Stimulated activated CD4-positive, alpha-beta T cell treated with anti-CD3 and anti-CD28 coated beads, Interleukin-2, amount 100 ng/mL, for 48 hours (primary cell): ENCODE measurements at places on chromosomes 1 and 21.

DNA sequence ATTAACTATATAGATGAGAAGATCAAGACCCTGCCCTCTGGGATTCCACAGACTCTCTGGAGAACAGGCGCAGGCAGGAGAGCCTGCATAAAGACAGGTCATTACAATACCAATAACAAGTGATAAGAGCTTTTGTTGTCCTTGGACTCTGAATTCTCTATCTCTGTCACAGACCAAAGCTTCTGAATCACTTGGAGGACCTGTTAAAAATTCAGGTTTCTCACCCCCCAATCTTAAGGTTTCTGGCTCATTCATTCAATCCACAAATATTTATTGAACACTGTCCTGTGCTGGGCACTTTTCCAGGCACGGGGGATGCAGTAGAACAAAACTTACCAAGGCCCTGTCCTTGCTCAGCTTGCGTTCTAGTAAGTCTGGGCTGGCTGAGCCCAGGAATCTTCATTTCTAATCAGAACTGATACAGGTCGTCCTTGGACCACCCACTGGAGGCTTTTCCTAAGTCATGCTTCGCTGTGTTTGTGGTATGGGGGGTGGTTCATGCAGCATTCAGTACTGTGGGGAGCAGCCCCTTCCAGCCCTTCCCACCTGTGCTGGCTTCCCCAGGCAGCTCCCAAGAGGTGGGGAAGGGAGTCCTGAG lies 1.4 kb downstream of the EFNA4 start:
- no peak for DNase-seq

GRCh38 chr21:45855248-45855811 lies 126.2 kb upstream of the COL6A1 start:
- DNase-seq: no peak

DNA sequence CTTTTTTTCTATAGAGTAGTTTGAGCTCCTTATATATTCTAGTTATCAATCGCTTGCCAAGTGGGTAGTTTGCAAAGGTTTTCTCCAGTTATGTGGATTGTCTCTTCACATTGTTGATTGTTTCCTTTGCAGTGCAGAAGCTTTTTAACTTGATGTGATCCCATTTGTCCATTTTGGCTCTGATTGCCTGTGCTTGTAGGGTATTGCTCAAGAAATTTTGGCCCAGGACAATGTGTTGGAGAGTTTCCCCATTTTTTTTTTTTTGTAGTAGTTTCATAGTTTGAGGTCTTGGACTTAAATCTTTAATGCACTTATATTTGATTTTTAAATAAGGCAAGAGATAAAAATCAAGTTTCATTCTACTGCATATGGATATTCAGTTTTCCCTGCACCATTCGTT lies 774.8 kb upstream of the ADAMTS5 start:
- no peak for DNase-seq

- DNase-seq: no peak
Observed at GRCh38 chr21:35249636-35250035, 200.5 kb upstream of the RUNX1 start.

DNA sequence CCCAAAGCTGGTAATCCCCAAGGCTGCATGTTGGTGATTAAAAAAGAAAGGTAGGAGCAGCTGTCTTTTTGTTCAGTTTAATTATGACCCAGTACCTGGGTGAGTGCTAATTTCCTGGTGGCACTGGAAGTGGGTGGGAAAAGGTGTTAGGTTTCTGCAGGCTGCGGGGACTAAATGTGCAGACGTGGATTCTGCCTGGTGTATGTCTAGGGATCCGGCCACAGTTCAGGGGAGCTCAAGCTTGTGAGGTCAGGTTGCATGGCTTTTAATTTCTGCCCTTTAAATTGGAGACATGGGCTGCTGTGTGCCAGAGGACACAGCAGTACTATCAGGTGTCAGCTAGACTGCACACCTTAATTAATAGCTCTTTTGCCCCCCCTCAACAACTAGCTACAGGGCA lies 20.3 kb upstream of the TBX19 start:
- DNase-seq: no peak

GRCh38 chr1:178161516-178161915 lies 67.6 kb downstream of the RASAL2 start:
- no peak for DNase-seq

DNA sequence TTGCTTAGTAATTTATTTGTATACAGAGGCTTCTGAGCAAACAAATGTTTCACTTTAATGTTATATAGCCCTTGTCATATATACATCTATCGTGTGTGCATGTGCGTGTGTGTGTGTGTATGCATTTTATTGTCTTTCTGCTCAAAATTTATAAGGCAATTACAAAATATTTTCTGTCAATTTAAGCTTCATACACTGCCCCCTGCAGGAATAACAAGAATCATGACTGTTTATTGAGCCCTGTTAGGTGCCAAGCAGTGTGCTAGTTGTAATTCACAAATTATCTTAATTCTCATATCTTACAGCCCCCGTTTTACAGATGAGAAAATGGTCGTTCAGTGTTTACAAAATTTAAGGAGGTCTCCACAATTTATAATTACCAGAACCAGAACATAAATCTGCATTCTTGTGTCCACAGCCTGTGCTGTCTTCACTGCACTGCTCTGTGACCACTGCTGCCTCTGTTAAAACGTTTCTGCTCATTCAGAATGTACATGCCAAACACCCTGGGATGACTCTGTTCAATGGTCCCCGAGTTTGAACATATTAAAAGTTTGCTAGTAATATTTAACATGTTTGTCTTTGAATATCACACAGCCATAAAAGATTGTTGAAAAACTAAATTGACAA lies 181.3 kb downstream of the ATP6V1G3 start:
- no peak for DNase-seq

DNA sequence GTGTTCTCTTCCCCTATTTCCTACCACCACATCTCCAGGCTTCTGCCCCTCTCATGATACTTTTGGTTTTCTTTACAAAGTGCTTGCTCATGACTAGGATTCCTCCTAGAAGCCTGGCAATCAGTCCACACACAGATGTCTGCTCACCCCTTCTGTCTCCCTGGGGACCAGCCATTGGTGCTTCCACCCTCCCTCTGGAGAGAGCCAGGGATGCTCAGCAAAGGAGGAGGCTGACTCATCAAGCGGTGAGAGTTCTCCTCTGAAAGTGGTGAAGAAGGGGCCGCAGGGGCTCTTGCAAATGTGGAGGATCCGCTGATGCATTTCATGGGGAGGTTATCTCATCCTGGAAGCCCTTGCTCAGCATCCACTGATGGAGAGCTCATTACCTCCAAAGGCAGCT lies 14.5 kb downstream of the NT5C1A start:
- DNase-seq: no peak

GRCh38 chr1:62746086-62746808 lies 37.7 kb upstream of the ATG4C start:
- DNase-seq: no peak

- DNase-seq: no peak
Observed at GRCh38 chr1:202854787-202855186, 34.2 kb downstream of the RABIF start.
